M059J (cell line): ENCODE measurements at places on chromosomes 13 and 19. TPM values are rescaled to one million over a fixed set of nuclear protein-coding genes. Genes with fewer than 3 reads are reported as not detected.

DNA sequence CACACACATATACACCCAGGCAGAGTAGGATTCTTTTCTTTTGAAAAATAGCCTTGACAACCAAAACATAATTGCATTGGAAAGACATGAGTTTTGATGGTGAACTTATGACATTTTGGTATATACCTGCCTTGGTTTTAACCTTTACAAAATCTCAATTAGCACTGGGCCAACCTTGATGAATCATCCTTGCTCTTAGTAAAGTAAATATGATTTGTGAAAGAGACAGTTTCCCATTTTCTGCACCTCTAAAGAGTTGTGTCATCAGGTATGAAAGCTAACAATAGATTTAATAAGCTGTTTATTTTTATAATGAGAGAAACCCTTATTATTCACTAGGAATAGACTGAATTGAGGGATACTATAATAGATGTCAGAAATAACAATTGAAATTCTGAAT lies 15.7 kb upstream of the ENOX1 start:
- DNase-seq, result no peak

The FPR1 gene
- total RNA-seq, result 3.6 and 3.8 TPM in 2 replicates

The TNFAIP8L1 gene
- total RNA-seq, result 2.7 and 3.3 TPM in 2 replicates

DNA sequence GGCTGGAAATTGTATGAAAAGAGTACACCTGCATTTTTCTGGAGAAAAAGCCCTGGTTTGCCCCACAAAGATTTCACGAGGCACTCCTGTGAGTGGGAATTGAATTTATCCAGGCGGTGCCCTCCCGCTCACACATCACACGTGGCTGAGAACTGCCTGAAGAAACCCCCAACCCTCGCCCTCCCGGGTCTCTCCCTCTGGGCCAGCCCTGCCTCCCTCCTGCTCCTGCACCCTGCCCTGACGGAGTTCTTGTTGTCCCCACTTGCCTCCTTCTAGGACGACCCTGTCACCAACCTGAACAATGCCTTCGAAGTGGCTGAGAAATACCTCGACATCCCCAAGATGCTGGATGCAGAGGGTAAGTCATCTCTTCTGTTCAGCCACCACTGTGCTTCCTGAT lies 35.2 kb downstream of the CAPN12 start:
- no peak for DNase-seq

DNA sequence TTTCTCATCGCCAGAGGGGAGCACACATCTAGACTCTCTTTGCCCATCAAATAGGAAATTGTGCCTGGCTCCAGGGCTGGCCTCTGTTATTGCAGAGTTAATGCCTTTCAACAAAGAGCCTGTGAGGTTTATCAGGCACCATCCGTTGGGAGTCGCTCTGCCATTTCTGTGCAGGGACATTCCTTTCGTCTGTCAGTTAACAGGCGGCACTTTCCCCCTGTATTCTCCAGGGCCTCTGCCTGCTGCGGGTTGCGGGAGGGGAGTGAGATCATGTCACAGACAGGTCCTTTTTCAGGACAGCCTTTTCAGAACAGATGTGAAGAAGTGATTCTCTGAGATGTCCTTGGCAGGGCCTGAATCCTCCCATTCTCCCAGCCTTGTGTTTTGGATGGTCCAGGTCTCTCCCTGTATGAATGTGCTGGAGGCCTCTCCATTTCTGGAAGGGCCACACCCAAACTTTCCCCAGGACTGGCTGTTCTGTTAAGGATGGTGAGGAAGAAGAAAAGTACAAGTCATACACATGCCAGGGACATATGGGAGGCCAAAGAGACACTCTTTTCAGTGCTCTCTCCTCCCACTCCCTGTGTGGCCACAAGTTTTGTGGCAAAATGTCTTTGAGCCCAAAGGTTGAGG lies 14.9 kb downstream of the SERP2 start:
- DNase-seq, result no peak

The FBXO17 gene
- 10.8 and 15.3 TPM in 2 replicates for total RNA-seq

The KIR3DL2 gene
- not detected in 2 replicates for total RNA-seq

The ARHGAP33 gene
- total RNA-seq, result 1.5 and 4.2 TPM in 2 replicates

The JSRP1 gene
- not detected in 2 replicates for total RNA-seq

DNA sequence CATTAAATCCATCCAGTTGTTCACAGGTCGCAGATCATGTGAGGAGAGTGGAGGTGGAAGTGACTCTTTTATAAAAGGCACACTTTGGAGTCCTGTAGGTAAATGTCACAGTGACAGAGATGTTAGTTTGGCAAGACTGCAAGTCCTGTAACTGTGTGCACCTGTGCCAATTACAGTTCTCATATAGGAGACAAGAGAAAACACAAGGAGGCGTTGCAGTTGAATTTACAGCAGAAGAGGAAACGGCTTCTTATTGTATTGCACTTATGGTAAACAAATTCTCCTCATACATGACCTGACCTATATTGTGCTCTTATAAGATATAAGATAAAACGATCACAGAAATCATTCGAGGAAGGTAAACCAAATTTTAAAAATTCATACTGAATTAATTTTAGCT lies 732.8 kb upstream of the SLC10A2 start:
- DNase-seq, result no peak

The ZNF90 gene
- total RNA-seq, result 0.42 and 0.49 TPM in 2 replicates

DNA sequence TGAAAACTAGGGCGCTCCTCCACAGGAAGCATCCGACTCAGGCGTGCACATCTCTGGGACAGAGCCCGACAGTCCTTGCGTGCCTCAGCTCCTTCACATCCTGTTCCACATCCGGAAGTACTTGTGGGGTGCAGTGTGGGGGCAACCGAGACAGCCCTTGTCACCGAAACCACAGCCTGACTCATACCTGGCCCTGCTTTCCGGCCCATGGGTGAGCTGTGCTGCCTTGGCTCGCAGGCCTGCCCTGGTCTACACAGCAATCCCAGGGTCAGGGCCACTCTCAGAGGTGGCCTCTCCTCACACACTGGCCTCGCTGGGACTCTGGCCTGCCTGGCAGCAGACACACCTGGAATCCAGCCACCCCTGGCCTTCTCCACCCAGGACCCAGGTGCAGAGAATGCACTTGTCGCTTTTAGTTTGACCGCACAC lies 100.4 kb downstream of the STK24 start:
- peak; percentile 95 for DNase-seq

DNA sequence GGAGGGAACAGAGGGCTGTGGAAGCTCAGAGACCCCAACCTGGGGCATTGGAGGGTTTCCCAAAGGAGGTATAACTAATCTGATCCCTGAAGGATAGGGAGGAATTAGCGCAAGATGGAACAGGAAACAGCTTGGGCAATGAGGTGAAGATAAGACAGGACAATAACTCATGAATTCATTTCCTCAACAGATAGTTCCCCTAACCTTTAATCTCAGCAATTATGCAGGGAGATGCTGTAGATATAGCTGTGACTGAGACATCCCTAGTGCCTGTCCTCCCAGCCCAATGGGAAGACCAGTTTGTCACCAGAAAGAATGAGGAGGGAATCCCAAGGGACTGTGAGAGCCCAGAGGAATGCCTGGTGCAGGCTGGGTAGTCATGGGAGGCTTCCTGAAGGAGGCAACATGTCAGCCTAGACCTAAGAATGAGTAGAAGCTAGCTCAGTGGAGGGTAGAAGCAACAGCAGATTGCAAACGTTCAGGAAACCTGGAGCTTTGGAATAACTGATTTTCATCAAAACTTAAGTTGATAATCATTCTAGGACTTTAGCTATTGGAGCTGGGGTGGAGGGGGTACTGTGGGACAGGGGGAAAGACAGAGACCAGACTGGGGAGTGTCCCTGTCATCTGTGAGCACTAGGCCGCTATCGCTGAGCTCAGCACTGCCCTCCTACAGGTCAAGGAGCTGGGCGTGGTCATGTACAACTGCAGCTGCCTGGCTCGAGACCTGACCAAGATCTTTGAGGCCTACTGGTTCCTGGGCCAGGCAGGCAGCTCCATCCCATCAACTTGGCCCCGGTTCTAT lies 18.8 kb downstream of the HIPK4 start:
- no peak for DNase-seq

- peak; percentile 12 for DNase-seq
Observed at GRCh38 chr19:16429066-16429758, 42.6 kb downstream of the EPS15L1 start.

DNA sequence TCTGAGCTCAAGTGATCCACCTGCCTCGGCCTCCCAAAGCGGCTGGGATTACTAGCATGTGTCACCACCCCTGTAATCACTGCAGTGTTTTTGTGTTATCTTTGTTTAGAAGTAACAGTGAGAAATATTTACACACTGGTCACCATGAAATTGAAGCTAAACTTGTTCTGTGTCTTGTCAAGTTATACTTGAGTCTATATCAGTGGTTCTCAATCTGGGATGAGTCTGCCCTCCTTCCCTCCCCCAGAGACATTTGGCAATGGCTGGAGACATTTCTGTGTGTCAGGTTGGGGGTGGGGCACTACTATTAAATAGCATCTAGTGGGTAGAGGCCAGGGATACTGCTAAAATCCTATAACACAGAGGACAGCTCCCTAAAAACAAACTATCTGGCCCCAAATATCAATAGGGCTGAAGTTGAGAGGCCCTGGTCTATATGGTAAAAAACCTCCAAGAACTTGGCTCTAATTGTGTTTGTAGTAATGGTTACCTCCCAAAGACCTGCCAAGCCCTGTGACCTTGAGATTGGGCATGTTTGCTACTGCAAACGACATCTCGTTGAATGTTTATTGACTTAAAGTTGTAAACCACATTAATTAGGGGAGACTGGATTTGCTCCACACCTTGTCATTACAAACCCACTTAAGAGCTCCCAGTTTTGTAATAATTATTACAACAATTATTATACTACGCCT lies 6.9 kb downstream of the CTU1 start:
- DNase-seq, result no peak

The ZNF526 gene
- total RNA-seq, result 6.4 and 12.1 TPM in 2 replicates

The ABCC4 gene
- total RNA-seq, result 15.4 and 20.6 TPM in 2 replicates

GRCh38 chr13:52954838-52955237 lies 73.8 kb upstream of the OLFM4 start:
- no peak for DNase-seq

DNA sequence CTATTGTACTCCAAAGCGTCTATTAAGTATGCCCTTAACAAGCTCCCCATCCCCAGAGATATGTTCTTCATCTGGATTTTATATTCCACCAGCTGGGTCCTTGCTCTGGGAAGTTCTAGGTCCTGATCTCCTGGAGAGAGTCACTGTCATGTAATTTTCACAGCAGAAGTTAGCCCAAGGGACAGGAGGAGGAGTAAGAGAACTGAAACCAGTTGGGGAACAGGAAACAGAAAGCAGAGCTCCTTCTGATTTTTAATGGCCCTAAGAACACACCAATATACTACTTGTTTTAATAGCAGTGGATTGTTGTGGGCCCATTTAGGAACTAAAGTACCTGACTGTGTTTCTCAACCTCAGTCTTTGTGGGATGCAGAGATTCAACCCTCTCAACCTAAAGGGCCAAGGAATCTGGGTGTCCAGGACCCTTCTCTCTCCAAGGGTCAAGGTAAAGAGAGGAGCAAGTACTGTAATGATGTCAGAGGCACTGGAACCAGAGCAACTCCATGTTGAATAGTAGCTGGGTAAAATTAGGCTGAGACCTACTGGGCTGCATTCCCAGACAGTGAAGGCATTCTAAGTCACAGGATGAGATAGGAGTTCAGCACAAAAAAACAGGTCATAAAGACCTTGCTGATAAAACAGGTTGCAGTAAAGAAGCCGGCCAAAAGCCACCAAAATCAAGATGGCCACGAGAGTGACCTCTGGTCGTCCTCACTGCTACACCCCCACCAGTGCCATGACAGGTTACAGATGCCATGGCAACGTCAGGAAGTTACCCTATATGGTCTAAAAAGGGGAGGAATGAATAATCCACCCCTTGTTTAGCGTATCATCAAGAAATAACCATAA lies 8.1 kb upstream of the FPR3 start:
- DNase-seq, result no peak

GRCh38 chr19:29564574-29565005 lies 38.8 kb downstream of the VSTM2B start:
- DNase-seq, result no peak

- peak; percentile 15 for DNase-seq
Observed at GRCh38 chr19:6866741-6867151, 20.6 kb upstream of the ADGRE1 start.

The GADD45B gene
- 38.8 and 54.0 TPM in 2 replicates for total RNA-seq

- peak; percentile 91 for DNase-seq
Observed at GRCh38 chr13:60590800-60591747, 194.1 kb downstream of the TDRD3 start.

- DNase-seq, result no peak
Observed at GRCh38 chr19:23766951-23767350, 8.3 kb upstream of the ZNF681 start.

- DNase-seq, result no peak
Observed at GRCh38 chr13:92218615-92219014, 820.2 kb downstream of the GPC5 start.

The CERS1 gene
- 0.98 and 1.1 TPM in 2 replicates for total RNA-seq
